NB4 (cell line): ENCODE measurements at places on chromosomes 3 and 15.

DNA sequence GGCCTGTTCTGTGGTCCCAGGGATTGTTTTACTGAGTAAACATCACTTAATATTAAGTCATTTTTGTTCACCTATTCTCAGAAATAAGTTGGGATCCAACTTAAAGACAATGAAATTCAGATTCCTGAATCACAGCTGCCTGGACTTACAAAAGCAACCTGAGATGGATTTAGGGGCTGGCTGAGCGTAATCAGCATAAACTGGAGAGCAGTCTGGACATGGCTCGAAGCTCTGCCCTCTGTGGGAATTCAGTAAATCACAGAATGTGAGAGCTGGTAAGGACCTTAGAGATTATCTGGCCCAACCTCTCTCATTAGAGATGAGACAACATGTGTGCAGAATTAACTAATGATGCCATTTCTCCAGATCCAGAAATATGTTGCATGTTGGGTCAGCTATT lies 23.7 kb downstream of the CCDC80 start:
- DNase-seq, result no peak

GRCh38 chr15:76163457-76164295 lies 103.9 kb downstream of the TMEM266 start:
- DNase-seq, result peak; percentile 36

DNA sequence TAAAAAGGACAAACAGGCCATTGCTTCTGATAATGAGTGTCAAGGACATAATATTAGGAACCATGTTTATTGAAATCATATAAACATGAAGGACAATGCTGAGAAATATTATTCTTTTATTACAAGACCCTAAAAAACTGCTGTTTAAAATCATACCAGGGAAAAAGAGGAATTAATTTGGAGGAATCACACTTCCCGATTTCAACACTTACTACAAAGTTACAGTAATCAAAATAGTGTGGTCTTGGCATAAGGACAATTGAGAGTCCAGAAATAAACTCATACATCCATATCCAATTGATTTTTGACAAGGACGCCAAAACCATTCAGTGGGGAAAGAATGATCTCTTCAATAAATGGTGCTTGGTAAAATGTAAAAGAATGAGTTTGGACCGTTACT lies 13.0 kb downstream of the CYP1A1 start:
- DNase-seq, result no peak

- DNase-seq, result no peak
Measured at GRCh38 chr3:45940004-45940780, 3.1 kb upstream of the CXCR6 start.

DNA sequence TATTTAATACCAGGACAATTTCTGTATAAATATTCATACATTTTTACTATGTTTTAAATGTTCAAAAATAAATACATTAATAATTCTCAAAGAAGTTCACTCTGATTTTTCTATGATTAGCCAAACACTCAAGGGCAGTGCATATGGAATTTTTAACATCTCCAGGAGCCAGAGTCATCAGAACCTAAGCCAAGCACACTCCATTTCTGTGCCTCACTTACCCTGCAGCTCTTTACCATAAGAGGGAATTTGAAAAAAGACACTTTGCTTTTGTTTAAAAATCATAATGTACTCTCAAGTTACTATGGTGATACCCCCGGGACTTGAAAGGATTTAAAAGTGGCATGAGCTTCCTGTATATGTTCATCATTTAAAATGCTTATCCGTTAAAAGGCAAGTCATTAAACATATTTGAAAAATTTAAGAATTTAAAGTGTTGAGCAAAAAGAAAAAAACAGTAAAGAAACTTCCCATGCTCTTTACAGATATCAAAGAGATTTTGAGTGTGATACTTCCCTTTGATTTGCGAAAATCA lies 747.4 kb upstream of the NECTIN3 start:
- DNase-seq, result no peak

DNA sequence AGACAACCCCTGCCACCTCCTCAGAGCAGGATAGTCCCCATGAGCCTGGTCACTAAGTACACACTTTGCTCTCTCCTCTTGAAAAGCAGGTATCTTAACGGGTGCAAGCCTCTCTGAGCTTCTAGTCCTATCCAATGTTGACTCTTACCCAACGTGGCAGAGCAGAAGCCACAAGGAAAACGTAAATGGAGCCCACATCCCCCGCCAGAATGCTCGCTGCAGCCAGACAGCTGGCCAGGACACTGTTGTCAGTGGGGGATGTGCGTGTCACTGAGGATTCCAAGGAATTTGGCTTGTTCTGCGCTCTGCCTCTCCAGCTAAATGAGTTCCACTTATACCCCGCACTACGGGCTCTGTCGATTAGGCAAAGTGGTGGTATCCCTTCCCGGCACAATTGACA lies 67.8 kb upstream of the IGF1R start:
- DNase-seq, result no peak

GRCh38 chr3:184685646-184686045 lies 26.2 kb downstream of the MAGEF1 start:
- DNase-seq, result no peak

GRCh38 chr3:12483410-12483809 lies 870 bp upstream of the TSEN2 start:
- DNase-seq, result no peak

DNA sequence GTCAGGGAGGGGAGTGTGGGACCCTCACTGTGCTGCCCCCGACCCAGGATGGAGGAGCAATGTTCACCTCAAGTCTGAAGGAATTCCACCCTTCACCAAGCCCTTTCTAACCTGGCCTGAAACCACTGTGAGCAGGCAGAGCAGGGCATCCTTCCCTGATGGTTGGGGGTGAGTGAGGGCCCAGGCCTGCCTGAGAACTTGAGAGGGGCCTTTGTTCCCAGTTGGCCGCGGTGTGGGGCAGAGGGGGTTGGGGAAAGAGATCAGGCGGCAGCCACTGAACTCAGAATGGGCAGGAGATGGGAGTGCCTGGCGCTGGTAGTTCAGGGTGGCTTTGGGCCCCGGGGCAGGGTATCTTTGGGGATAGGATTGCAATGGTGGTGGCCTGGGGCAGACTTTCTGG lies 103.5 kb upstream of the RPL32 start:
- DNase-seq, result no peak

DNA sequence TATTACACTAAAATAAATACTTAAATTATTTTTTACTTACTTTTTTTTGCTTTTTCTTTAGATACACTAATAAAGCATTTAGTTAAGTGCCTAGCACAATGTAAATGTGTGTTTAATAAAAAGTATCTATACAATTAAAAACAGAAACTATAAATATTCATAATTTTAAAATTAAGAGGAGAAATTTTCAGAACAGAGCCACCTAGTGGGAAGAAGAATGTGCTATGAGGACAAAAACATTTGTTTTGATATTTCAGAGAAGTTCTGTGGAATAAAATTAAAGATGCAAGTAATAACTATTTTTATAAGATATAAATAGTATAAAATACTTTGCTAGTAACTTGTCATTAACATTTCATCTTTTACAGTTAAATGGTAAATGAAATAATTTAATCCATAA lies 33.6 kb upstream of the PLSCR5 start:
- no peak for DNase-seq

- no peak for DNase-seq
Measured at GRCh38 chr15:88124199-88124598, 132.3 kb downstream of the NTRK3 start.

DNA sequence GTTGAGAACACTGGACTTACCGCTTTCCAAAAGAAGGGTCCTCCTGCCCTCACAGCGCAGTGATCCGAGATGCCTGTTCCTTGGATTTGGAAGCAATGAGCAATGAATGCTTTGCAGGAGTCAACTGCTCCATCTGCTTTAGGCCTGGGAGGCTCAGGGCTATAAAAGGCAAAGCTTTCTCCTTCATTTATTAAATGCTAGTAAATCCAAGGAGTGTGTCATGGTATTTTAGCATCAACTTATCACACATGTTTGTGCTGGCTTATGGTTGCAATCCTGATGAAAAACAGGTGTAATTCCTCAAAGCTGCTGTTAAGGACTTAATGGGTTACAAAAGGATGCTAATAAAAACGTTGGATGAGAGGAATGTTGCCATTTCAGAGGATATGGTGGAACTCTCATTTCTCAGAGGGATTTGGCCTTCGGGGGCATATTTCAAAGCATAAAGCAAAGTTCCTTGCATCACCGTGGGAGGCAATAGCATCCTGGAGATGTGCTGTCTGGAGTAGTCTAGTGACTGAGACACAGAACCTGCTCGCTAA lies 158.5 kb upstream of the TPM1 start:
- DNase-seq, result no peak

- no peak for DNase-seq
Measured at GRCh38 chr3:84991422-84991900, 32.7 kb downstream of the CADM2 start.

DNA sequence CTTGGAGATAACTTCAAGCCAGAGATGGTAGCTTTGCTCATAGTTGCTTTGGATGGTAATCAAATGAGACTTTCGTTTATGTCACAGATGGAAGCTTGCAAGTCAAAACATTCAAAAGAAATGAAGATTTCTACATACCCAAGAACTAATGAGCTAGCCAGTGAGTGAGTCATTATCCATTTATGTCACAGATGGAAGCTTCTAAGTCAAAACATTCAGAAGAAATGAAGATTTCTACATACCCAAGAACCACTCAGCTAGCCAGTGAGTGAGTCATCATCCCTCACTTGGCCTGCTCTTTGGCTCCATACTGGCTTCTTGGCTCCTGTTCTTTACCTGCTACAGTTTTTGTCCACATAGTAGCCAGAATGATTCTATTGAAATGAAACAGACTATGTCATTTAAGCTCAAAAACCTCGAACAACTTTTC lies 559.8 kb upstream of the CBLB start:
- DNase-seq, result peak; percentile 45

- no peak for DNase-seq
Measured at GRCh38 chr3:133123636-133124035, 85.4 kb downstream of the TMEM108 start.

DNA sequence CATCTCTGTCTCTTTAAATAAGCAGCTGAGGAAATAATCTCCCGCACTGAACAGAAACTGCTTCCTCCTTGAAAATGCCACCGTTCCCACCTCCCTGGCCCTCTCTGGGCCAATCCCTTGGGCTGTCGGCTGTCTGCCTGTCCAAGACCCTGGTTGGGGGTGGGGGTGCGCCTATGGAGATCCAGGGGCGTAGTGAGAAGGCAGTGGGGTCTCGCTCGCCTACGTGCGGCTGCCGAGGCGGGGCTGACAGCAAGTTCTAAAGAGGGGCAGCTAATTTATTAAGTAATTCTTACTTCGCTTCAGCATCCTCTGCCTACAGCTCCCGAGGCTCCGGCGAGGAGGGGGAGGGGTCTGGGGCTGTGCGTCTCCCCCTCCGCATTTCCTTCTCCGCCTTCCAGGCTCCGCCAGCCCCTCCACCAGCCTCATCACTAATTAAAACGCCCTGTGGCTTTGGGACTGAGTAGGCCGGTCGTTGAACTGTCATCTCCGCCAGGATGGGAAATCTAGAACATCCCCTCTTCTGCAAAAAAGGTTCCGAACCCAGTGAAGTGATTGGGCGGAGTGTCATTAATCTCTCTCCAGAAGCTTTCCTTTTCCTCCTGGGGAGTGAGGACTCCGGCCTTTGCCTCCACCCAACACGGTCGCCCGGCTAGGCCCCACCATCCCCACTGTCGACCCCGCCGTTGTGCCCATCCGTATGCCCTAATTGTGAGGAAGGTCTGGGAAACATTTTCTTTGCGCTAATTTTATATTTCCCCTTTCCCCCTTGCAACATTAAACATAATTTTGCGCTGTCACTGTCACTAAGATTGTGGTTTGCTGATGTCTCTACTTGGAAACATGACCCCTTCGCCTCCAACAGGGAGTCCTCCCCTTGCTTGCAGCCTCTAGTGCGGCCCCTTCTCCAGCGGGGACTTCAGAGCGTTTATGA lies 16.9 kb downstream of the NR2F2 start:
- DNase-seq, result peak; percentile 59

- DNase-seq, result no peak
Measured at GRCh38 chr3:114872588-114872987, 274.5 kb downstream of the ZBTB20 start.

- DNase-seq, result no peak
Measured at GRCh38 chr15:80288131-80288530, 36.1 kb upstream of the CTXND1 start.

- no peak for DNase-seq
Measured at GRCh38 chr3:84963137-84963536, 4.3 kb downstream of the CADM2 start.

- no peak for DNase-seq
Measured at GRCh38 chr3:87336761-87337160, 60.4 kb upstream of the POU1F1 start.
